ENCODE measurements at places on chromosomes 2 and 18. TPM values are rescaled to one million over a fixed set of nuclear protein-coding genes. Genes with fewer than 3 reads are reported as not detected.

RAX gene
- total RNA-seq, result not detected

MPP4 gene
- total RNA-seq, result under 0.01 TPM

ANKRD29 gene
- 23.4 TPM for total RNA-seq

NT5C1B gene
- total RNA-seq, result not detected

SERPINB12 gene
- 0.34 TPM for total RNA-seq

CHPF gene
- 201 TPM for total RNA-seq

ANKRD62 gene
- total RNA-seq, result under 0.01 TPM

FMNL2 gene
- 51.9 TPM for total RNA-seq

IL37 gene
- total RNA-seq, result not detected

INPP5D gene
- 29.7 TPM for total RNA-seq

EXOC6B gene
- 54.3 TPM for total RNA-seq

PAIP2B gene
- 3.1 TPM for total RNA-seq

PROKR1 gene
- total RNA-seq, result under 0.01 TPM

COLEC12 gene
- not detected for total RNA-seq

POU3F3 gene
- total RNA-seq, result not detected

SLC9A4 gene
- not detected for total RNA-seq

C2orf78 gene
- total RNA-seq, result not detected

ROCK2 gene
- 33.0 TPM for total RNA-seq

ACMSD gene
- total RNA-seq, result not detected

VSNL1 gene
- total RNA-seq, result 2.1 TPM

RAPGEF4 gene
- 0.34 TPM for total RNA-seq

DTNB gene
- 7.2 TPM for total RNA-seq

SRD5A2 gene
- total RNA-seq, result 0.07 TPM

TCF23 gene
- total RNA-seq, result not detected

REEP1 gene
- total RNA-seq, result under 0.01 TPM

RGPD3 gene
- 0.34 TPM for total RNA-seq

SERPINB11 gene
- total RNA-seq, result under 0.01 TPM

ITPRIPL1 gene
- total RNA-seq, result 2.3 TPM

PSD4 gene
- total RNA-seq, result 29.4 TPM

CNPPD1 gene
- total RNA-seq, result 32.5 TPM

UGGT1 gene
- 84.4 TPM for total RNA-seq
